Stimulated activated CD4-positive, alpha-beta T cell treated with anti-CD3 and anti-CD28 coated beads, Interleukin-4, amount 100 ng/mL, for 24 hours (primary cell): ENCODE measurements at places on chromosomes 12 and 14.

DNA sequence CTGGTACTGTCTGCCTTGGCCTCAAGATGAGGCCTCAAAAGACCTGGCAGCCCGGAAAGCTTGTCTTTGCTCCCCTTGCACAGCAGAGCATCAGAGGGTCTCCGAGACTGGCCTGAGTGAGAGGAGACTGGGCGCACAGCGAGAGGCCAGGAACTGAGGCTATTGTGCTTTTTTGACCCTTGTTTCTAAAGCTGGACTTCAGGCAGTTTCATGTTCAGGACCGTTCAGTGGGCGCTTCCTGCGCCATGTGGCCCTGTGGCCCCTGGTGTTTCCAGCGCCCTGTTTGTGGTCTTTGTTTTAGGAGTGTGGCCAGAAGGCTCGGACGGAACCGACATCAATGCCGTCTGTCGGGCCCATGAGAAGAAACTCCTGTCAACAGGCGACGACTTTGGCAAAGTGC, 126.3 kb upstream of the EVL start:
- DNase-seq: no peak

DNA sequence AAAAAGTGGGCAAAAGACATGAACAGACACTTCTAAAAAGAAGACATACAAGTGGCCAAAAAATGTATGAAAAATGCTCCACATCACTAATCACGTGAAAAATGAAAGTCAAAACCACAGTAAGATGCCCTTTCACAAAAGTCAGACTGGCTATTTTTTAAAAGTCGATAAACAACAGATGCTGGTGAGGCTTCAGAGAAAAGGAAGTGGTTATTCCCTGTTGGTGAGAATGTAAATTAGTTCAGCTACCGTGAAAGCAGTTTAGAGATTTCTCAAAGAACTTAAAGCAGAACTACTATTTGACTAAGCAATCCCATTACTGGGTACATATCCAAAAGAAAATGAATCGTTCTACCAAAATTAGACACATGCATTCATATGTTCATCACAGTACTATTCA, 237.0 kb downstream of the KIF21A start:
- DNase-seq: no peak

- no peak for DNase-seq
Observed at GRCh38 chr12:75923964-75924666, 107.5 kb downstream of the PHLDA1 start.

GRCh38 chr14:93019970-93020369, 95.8 kb downstream of the ITPK1 start:
- DNase-seq: no peak

- DNase-seq: no peak
Observed at GRCh38 chr12:96143392-96143791, 50.8 kb upstream of the ELK3 start.

DNA sequence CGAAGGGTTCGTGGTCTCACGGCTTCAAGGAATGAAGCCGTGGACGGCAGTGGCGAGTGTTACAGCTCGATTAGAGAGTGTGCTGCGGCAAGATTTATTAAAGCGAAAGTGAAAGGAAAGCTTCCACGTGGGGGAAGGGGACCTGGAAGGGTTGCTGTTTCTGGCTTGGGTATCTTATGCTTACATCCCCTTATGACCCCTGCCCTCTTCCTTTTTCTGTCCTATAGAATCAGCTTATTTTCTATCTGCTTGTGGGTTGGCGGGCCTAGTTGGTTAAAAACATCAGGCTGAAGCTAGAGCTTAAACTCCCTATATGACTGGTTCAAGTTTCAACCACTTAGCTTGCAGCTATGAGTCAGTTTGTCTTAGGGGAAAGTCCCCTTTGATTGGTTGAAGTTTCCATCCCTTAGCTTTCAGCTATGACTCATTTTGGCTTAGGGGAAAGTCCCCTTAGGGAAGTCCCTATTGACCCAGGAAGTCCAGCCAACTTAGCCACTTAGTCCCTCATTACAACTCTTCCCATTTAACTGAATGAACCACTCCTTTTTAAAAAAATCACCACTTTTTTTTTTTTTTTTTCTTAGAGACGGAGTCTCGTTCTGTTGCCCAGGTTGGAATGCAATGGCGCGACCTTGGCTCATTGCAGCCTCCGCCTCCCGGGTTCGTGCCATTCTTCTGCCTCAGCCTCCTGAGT, 1494.7 kb upstream of the TMEM132C start:
- peak; percentile 53 for DNase-seq

GRCh38 chr14:24483604-24484252, 24.3 kb downstream of the CMA1 start:
- no peak for DNase-seq

- DNase-seq: no peak
Observed at GRCh38 chr12:20585913-20586312, 109.2 kb upstream of the SLCO1C1 start.

- no peak for DNase-seq
Observed at GRCh38 chr12:65953631-65954030, 129.3 kb downstream of the HMGA2 start.

DNA sequence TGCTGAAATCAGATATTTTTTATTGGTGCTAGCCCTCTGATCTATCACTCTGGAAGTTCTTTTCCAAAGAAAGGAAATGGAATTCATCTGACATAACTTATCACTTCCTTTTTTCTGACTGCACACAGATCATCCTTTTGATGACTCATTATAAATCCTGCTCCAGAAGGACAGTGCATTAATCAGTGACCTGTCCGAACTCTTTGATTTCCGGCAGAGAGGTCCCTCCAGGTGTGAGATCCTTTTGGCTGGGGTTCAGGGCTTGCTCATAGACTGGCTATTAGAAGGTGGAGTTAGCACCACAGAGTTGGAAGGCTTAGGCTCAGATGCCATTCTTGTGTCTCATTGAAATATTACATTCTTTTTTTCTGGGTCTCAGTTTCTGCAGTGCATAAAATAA, 328.2 kb downstream of the ZFP36L1 start:
- DNase-seq: no peak

- no peak for DNase-seq
Observed at GRCh38 chr12:26717757-26718156, 115.2 kb downstream of the ITPR2 start.

GRCh38 chr14:54025661-54026060, 69.0 kb upstream of the BMP4 start:
- no peak for DNase-seq

GRCh38 chr12:21818627-21819026, 44.1 kb upstream of the KCNJ8 start:
- no peak for DNase-seq

DNA sequence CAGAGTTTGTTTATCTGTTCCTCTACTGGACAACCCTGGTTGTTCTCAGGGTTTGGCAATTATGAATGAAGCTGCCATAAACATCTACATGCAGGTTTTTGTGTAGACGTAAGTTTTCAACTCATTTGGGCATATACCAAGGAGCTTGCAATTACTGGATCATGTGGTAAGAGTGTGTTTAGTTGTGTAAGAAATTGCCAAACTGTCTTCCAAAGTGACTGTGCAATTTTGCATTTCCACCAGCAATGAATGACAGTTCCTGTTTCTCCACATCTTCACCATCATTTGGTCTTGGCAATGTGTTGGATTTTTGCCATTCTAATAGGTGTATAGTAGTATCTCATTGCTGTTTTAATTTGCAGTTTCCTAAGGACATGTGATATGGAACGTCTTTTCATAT, 39.8 kb upstream of the FBXO33 start:
- DNase-seq: no peak

GRCh38 chr14:95263527-95264231, 56.0 kb downstream of the CLMN start:
- no peak for DNase-seq

DNA sequence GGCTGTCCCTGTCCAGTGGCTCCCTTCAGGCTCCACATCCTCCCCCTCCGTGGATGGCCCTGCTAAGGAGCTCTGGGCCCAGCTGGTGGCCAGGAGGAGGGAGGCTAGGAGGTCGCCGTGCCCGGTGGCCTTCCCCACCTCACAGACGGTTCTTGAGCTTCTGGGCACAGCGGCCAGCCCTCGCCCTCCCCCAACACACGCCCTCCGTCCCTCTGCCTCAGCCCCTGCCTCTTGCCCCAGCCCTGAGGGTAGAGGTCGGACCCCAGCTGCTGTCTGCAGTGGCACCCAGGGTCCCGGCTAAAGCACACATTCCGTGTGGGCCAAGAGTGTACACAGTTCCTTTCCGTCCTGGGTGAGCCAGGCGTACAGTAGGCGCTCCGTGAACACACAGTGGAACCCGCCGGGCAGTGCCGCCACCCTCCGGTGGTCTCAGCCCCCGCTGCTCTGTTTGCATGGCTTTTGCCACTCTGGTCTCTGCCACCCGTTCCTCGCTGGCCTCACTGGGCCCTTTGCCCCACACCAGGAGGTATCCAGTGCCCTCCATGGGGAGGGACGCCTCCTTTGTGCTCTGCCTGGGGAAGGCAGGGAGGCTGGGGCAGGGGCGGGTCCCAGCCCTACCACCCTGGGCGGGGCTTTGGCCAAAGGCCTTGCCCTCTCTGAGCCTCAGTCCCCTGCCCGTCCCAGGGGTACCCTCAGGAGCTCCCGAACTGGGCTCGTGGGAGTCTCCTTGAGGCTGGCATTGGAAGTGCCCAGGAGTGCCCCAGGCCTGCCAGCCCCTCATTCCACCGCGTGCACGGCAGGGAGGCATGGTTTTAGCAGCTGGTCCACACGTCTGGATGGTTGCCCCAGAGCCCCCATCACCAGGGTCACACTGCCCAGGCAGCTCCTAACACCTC, 13.0 kb downstream of the TRMT61A start:
- no peak for DNase-seq

- no peak for DNase-seq
Observed at GRCh38 chr14:75848167-75848913, 133.5 kb downstream of the TGFB3 start.

DNA sequence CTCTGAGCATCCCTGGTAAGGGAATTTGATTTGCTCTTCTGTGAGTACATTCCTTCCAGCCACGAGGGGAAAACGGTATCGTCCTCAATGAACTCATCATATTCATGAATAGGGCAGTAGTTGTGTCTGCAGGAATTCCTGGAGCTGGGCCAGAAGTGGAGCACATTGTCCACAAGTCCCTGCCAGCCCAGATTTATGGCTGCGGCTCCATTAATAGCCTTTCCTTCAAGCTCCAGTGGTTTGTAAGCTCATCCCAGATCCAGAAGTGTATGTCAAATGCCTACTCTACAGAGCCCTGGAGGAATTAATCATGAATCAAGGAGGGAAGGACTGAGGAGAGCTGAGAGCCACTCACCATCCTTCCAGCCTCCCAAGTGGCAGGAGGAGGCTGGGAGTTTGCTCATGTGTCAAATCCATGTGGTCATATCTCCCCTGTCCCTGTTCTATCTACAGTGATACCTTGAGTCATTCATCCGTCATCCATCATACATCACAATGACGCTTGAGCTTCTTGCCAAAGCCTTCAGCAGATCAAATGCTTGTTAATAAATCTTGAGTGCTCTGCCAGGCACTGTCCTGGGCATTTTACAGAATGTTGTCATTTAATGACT, 65.5 kb downstream of the SVOP start:
- DNase-seq: no peak

GRCh38 chr14:68018598-68018997, 199.0 kb downstream of the RAD51B start:
- DNase-seq: no peak

DNA sequence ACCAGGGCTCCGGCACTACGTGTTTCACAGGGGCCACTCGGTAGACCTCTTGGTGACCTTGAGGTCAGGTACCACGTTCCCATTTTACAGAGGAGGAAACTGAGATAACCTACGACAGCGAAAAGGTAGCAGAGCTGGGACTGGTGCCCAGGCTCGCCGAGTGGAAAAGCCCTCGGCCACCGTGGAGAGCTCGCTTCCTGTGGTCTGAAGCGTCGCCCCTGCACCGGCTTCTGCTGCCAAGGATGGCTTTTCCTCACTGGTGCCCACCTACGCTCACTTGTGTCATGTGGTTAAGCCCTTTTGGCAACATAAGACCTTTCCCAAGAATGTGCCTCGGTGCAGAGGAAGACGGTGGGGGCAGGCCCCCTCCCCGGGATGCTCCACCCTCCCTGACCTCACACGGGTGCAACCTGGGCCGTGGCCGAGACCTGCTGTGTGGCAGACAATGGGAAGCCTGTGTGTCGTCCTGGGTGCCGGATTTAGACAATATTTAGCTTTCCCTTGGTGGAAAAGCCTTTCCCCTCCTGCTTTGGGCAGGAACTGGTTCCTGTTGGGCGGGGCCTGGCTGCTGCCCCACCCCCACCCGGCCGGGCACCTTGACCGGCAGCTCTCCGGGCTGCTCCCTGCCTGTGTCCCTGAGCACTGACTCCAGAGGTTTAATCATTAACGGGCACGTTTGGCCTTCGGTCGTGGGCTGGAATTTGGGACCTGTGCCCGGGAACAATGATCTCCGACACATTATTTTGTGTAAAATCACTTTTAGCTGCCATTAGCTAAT, 32.4 kb upstream of the PPP1R13B start:
- DNase-seq: no peak

GRCh38 chr14:104676130-104676693, 13.2 kb upstream of the INF2 start:
- no peak for DNase-seq

- no peak for DNase-seq
Observed at GRCh38 chr12:132717531-132718387, 7.1 kb downstream of the PGAM5 start.

- DNase-seq: no peak
Observed at GRCh38 chr14:71491931-71492330, 440.3 kb upstream of the RGS6 start.

DNA sequence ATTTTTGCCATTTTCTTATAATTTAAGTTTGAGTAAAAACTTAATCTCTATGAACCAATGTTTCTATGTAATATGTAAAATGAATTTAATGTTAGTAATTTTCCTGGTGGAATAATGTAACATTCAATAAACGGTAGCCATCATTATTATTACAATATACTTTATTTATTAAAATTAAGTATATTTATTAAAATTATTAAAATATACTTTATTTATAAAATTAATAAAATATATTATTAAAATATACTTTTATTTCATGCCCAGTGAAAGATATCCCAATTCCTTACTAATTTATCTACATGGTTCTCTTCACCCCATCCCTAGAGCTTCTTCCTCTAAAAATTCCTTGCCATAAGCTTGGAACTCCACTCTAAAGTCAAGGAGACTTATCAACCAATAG, 2.5 kb downstream of the CAPS2 start:
- DNase-seq: no peak

- DNase-seq: no peak
Observed at GRCh38 chr12:51687614-51688013, 96.6 kb downstream of the SCN8A start.

DNA sequence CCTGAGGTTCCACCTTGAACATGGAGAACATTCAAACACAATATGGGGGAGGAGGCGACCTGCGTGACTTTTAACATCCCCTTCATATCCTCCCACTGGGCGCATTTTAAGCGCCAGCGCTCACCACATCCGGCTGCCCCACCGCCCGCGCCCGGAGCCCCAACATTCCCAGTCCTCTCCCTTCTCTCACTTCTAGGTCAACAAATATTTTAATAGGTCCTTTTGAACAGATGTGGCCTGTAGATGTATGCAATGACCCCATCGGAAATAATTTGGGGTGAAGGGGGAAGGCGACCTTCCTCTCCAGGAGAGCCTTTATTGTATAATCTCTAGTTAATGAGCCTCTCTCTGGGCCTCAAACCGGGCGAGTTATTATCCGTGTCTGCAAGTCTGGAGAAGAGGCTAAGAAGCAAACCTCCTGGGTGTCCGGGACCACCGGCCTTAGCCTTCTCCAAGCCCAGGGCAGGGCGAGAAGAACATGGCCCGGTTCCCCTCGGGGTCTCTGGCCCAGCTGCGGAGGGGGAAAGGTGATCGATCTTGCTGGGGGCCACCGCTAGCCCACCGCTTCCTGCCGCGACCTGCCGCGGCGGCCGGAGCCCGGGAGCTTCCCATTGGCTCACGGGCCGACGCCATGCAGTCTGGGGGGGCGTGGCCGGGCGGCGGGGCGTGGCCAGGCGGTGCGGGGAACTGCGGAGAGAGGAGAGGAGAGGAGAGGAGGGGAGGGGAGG, 83.2 kb upstream of the HMGA2 start:
- peak; percentile 62 for DNase-seq
